ENCODE measurements at places on chromosomes 4 and X.
A peak's percentile ranks its signal among the peaks of the same experiment; 100 is the strongest.

GRCh38 chrX:97311066-97311778, 427.5 kb downstream of the RPA4 start:
- DNase-seq: no peak

- DNase-seq: no peak
Measured at GRCh38 chr4:151197247-151197646, 79.7 kb upstream of the PRSS48 start.

DNA sequence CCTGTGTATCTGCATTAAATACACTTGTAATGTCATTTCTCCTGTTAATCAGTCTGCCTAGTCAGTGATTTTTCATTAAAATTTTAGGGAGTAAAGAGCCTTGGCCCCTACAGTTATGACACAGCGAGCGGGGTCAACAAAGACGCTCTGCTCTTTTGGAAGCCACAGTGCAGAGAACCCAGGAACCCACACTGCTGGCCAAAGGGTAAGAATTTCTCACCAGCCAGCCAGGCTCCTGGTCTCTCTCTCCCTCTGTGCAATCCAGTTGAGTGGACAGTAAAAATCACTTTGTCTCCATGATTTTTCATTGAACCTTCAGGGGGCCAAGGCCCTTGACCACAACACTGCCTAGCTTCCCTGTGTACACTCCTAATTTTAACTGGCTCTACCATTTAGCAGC, 52.8 kb downstream of the NLGN4X start:
- DNase-seq: no peak

DNA sequence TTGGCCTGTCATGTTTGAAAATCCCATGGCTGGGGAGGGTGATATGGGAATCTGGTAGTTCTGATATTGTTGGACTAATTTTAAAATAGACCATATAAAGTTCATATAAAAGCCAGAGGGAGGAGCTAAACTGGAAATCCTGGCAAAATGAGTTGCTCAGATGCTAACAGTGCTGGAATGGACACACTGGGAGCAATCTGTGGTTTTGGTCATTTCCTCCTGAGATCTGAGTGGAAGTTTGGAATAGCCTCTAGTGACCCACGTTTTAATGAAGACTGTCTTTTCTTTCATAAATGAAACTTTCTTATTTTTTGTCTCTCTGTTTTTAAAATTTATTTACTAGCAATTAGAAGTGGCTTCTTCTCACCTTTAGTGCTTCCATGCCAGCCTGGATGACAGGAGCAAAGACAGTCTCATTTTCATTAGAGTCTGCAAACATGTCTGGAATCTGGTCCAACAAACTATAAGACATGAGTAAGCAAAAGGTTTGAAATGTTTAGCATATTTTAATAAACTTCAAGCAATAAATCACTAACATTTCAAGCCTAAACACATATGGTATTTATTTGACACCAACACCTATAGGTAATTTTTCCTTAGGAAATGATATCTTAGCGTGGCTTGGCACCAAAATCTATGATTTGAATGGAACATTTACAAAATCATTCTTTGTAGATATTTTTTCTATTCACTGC, 66.6 kb downstream of the METTL14 start:
- no peak for DNase-seq

DNA sequence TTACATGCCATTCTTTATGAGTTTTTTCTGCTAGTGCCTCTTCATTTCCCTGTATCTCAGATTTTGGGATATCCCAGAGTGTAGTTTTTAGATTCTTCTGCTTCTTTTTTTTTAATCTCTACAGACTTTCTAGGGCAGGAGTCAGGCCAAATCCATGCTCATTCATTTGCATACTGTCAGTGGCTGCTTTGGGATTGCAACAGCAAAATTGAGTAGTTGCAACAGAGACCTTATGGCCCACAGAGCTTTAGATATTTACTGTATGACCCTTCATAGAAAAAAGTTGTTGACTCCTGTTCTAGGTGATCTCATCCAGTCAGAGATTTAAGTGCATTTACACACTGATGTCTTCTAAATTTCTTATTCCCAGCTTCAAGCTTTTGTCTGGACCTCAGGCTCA, 35.3 kb downstream of the ARFIP1 start:
- DNase-seq: no peak

- DNase-seq: no peak
Measured at GRCh38 chrX:72028701-72029470, 102.8 kb downstream of the RTL5 start.

- DNase-seq: no peak
Measured at GRCh38 chr4:74583757-74584156, 138.8 kb downstream of the AREG start.

- DNase-seq: no peak
Measured at GRCh38 chr4:110458494-110459266, 17.3 kb upstream of the ENPEP start.

DNA sequence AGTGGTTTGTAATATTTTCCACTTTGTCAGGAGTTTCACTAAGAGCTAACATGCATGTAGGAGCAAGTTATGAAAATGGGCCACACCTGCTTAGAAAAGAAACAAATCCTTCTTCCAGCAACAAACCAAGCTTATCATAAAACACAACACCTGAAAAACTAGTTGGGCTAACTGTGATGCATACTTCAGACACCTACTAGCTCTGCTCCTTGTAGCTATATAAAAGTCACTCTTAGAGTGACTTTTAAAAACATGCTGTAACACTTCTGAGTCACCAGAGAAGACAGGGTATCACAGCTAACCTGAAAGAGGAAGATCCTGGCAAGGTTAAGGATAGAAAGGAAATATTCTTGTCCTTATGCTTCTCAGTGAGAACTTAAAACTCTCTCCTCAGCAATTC, 3.6 kb upstream of the SLAIN2 start:
- DNase-seq: no peak

- DNase-seq: peak; percentile 49
Measured at GRCh38 chr4:102449751-102450352, 51.3 kb upstream of the NFKB1 start.

DNA sequence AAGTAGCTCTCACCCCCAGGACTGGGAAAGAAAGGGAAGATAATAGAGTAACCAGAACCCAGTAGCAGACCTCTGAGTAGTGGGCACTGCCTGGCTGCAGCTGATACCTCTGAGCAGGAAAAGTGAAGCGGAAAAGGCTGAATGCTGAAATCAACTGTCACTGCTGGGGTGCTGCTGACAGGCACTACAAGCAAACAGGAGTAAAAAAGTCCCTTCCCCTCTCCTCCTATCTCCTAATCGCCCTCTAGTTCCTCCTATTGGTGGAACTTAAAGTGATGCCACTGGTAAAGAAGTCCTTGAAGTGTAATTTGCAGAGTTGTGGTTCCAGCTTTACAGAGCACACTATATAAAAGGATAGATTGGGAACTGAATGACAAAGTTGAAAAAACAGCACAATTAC, 32.8 kb upstream of the GLRB start:
- DNase-seq: no peak

GRCh38 chr4:54548831-54549460, 108.8 kb upstream of the KIT start:
- DNase-seq: no peak

DNA sequence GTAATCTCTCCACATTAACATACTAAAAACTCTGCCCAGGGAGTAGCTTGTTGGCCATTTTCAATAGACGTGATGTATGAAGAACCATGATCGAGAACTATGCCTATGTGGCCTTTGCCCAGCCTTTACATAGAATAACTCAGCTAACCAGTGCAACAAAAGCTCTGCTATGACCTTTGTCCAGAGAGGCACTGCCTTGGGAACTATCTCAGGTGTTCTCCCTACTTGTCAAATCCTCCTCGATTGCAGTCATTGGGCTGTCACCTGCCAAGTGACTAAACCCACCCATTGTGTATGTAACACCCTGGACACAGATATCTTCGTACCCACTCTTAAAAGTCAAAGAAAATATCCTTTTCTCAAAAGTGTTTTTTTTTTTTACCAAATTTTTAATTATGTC, 610.3 kb upstream of the GALNTL6 start:
- no peak for DNase-seq

- DNase-seq: no peak
Measured at GRCh38 chr4:11436084-11436483, 7.4 kb upstream of the HS3ST1 start.

DNA sequence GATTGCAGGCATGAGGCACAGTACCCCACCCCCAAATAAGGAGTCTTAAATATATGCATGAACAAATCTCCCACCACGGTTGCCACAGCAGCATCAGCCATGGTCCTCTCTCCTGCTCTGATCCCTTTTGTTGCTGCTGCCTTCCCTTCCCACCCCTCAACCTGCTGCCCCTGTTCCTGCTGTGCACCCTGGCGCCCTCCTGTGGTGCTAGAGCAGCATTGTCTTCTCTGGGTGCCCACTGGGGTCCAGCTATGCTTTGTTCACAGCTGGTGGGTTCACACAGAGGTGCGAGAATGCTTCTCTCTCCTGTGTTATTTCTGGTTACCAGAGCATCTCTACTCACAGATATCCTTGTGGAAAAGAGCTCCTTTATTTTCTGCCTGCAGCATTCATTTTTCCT, 116.2 kb downstream of the GATB start:
- DNase-seq: no peak

- no peak for DNase-seq
Measured at GRCh38 chr4:82588771-82589270, 27.0 kb upstream of the TMEM150C start.

GRCh38 chrX:40050532-40050931, 47.2 kb downstream of the BCOR start:
- DNase-seq: no peak

- no peak for DNase-seq
Measured at GRCh38 chr4:62901101-62901500, 1508.1 kb downstream of the TECRL start.

DNA sequence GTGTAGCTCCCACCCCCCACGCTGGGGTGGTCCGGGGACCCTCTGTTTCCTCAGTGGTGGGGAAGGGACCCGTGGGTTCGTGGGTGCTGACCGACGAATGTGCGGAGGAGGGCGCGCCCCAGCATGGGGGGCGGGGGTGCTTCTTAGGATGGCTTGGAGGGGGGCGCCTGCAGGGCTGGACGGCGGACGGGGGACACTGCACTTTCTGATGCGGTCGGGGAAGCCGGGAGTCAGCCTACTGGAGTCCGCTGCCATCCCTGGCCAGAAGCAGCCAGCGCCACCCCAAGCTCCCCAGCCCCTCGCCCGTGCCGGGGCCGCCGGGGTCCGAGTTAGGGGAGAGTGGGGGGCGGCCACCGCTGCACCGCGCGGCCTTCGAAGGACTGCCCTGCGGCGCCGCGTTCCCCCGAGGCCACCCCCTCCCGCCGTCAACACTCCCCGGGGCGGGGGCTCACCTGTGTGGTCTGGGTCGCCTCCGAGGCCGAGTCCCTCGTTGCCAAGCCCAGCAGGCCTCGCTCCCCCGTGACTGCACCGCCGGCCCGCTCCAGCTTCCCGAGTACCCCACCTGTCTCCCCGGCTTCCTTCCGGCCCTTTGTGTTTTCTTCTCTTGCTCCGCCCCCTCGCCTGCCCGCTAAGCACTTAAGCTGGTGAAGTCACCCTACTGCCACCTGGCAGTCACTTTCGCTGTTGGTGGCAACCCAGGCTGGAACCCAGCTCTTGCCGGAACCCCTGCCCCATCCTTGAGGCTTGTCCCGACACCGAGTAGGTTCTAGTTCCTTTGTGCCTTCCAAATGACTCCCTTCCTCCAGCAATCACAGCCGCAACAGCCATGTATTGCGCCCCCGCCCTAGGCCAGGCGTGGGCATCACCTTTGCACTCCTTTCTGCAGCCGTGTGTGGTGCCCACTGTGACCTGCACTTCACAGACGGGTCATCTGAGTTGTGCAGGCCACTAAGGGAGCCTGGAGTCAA, at the start of gene OCIAD2:
OCIAD2 (minus strand) TSS at position 569 of the 968 bp plus-strand sequence. CDS start 2,225 bp downstream, outside the sequence.
- DNase-seq: peak; percentile 43

DNA sequence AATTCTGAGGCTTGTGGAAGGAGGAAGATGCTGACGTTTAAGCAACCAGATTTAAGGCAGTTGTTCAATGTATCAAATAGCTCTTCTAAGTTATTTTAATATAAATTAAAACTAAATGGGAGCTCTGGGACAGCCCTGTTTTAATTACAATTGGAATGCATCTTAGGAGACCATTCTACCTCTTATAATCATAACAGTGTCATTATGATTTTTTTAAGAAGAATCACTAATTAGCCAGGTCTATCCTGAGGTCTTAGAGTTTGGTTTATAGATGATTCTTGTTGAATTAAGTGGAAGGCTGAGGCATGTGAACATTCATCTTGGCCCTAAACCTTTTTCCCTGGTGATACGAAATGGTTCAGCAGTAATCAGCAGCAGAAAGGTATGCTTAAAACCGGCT, 113.4 kb downstream of the CEP135 start:
- DNase-seq: no peak

DNA sequence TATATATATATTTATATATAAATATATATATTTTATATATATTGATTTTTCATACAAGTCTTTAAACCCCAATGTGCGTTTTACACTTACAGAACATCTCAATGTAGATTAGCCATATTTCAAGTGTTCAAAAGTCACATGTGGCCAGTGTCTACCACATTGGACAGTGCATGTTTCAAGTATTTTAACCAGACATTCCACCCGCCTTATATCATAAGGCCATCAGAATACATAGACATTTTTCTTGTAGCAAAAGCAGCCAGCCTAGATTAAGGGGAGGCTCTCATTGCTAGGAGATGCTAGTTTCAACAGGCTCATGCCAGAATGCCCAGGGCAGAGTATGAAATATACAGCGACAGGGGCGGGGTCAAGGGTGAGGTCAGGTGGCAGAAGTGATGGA, 202.0 kb downstream of the NR3C2 start:
- no peak for DNase-seq

- DNase-seq: no peak
Measured at GRCh38 chrX:116749943-116750342, 287.2 kb upstream of the CT83 start.

- DNase-seq: no peak
Measured at GRCh38 chr4:107098401-107098800, 62.3 kb upstream of the DKK2 start.

GRCh38 chr4:112910109-112910736, 139.2 kb upstream of the ANK2 start:
- DNase-seq: peak; percentile 84

DNA sequence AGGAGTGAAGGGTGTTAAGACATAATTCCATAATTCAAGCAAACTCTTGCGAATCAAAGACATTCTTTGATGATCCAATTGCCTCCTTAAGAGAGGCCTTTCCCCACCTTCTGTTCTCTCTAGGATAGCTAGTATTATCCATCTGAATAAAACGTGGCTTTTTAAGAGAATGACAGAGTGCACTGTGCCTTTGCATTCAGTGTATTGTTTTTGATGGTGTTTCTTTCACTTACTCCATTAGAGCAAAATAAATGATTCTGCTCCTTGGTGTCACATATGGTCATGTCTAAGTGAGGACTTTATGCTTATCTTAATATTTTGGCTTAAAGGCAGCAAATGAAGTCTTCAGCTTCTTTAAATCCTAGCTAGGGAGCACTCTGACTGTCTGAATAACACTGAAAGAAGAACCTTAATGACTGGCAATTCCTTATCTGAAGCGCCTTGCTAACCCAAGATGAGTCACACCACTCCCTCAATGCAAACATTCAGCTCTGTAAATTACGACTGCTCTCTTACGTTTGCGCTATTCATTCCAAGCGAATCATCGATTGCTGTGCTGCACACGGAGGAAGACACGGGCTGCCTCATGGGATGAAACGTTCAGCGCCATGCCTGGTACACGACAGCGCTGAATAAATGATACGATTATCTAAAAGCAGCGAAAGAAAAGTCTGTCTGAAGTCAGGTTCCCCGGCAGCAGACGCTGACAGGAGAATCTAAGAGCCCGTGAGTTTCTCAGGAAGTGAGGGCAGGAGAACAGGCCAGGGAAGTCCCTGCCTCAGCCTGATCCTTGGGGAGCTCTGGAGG, 35.1 kb upstream of the GEMIN8 start:
- DNase-seq: no peak
